Mucosa of descending colon (tissue), 3 donors: ENCODE measurements at places on chromosomes 12 and 14. TPM values are rescaled to one million over a fixed set of nuclear protein-coding genes. Genes with fewer than 3 reads are reported as not detected.

TEX22 gene
- 0.95 TPM for total RNA-seq

MSI1 gene
- total RNA-seq, result 6.3 TPM

ZDHHC22 gene
- total RNA-seq, result not detected

TM7SF3 gene
- 69.9 TPM for total RNA-seq

C14orf132 gene
- 4.9 TPM for total RNA-seq

SOAT2 gene
- not detected for total RNA-seq

PZP gene
- 0.07 TPM for total RNA-seq

KLHL33 gene
- total RNA-seq, result 0.85 TPM

IL26 gene
- total RNA-seq, result not detected

MED6 gene
- total RNA-seq, result 24.4 TPM
